ENCODE measurements at places on chromosomes 7 and 10.

DNA sequence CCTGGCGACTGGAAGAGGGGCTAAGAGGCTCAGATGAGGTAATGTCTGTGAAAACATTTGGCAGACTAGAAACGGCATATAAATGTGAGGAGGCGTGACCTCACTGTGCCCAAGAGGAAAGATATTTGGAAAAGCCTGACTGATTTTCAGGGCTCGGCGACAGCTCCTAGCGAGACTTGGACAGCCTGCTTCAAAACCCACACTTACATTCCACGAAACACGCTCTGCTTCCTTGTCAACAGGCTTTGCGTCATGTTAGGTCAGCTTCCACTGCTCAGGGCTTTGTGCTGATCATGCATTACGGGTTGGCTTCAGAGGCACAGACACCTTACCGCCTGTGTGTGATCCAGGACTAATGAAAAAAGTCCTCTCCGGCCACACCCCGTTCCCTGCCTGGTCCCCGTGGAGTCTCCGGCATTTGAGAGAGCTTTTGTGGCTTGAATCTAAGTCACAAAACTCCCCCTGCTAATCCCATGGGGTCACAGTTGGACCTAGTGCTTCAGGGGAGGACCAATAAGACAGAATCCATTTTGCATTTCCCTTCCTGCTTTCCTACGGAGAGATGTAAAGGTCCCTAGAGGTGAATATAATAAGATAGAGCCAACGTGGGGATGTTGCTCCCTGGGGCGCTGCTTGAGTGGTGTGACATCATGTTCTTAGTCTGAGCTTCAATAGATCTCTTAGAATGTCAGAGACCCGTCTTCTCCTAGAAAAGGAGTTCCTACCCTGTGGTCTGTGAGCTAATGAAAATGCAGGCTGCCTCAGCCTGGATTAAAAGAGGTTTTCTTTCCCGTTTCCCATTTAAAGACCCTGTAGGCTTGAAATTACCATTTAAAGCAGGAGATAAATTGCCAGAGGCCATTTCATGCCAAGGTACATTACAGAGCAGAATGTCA lies 25.5 kb downstream of the FGFBP3 start:
- no peak for DNase-seq

GRCh38 chr10:78333362-78334143 lies 299.9 kb downstream of the RPS24 start:
- no peak for DNase-seq

- peak; percentile 50 for DNase-seq
Observed at GRCh38 chr7:33757563-33758165, 147.7 kb upstream of the BMPER start.

DNA sequence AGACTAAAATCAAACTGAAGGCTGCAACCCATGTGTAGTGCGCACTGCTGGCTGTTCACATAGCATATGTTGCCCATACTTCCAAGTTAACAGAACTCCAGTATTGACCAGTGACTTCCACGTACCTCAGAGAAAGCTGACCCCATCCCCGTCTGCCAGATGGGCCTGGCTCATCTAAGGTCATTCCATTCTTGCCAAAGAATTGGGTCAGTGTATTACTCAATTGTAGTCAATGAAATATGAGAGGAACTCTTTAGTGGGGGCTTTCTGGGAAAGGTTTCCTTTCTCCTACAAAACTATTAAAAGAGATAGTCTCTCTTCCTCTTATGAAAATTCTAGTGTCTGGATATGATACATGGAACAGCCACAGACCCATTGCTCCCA lies 238.6 kb downstream of the COBL start:
- DNase-seq, result no peak

Measured in activated naive CD4-positive, alpha-beta T cell treated with anti-CD3 and anti-CD28 coated beads for 36 hours (primary cell).